ENCODE measurements at places on chromosomes 11 and 22. TPM values are rescaled to one million over a fixed set of nuclear protein-coding genes. Genes with fewer than 3 reads are reported as not detected.

- no peak for DNase-seq
Observed at GRCh38 chr11:122879785-122880184, 2.8 kb upstream of the JHY start.

DNA sequence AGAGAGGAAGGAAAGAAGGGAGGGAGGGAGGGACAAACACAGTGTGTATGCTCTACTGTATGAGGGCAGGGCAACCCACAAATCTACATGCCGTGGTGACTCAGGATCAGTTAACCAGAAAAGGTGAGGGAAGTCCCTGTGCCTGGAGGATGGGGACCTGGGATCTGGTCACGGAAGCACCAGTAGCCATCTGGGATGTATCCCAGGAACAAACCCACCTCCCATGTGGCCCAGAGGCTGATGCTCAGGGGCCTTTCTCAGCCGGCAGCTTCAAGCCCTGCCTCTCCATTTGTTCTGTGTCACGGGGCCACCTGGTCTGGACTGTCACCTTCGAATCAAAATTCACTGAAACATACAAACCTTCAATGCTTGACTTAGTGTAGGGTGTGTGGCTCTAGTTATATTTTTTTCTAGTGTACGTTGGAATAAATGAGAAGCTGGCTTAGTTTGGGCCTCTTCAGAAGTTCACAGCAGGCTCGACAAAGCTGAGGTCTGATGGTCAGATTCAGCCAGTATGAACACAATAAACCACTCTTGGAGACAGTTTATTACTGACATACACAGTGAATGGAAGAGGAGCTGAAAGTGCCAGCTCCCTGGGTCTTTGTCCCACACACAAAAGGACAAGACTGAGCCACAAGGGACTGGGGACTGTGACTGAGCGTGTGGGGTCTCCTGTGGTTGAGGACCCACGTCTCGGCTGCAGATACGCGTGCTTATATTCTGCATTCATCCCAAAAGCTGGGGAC, 23.5 kb upstream of the RTL6 start:
- no peak for DNase-seq

DNA sequence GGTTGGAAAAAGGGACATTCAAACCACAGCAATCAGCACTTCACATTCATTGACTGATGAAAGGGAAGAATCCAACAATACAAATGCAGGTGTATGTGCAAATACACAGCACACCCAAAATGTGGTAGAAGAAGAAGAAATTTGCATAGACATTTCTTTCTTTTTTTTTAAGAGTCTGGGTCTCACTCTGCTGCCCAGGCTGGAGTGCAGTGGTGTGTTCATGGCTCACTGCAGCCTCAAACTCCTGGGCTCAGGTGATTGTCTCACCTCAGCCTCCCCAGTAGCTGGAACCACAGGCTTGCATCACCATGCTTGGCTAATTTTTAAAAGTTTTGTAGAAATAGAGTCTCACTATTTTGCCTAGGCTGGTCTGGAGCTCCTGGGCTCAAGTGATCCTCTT, 21.9 kb downstream of the CARS1 start:
- no peak for DNase-seq

DNA sequence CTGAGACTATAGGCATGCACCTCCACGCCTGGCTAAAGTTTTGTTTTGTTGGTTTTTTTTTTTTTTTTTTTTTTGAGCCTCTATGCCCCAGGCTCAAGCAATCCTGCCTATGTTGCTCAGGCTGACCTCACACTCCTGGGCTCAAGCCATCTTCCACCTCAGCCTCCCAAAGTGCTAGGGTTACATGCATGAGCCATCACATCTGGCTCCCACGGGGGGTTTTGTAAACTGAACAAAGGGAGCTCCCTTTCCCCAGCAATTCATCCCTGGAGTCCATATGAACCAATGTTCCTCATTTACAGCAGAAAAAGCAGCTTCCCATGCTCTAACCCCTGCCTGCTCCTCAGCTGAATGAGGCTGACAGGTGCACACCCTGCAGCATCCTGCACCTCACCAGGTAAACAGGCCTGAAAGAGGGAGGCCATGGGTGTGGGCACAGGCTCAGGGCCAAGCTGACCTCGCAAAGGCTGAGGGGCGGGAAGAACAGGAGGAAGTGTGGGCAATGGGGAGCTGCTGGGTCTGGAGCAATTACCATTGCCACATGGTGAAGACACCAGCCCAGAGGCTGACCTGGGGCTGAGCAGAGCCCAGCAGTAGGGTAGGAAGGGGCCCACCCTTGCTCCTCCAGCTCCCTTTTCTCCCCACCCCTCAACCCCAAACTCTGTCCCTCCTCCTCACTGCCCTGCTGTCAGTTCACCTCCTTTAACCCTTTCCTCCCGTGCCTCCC, 58.2 kb downstream of the RBX1 start:
- DNase-seq, result no peak

DNA sequence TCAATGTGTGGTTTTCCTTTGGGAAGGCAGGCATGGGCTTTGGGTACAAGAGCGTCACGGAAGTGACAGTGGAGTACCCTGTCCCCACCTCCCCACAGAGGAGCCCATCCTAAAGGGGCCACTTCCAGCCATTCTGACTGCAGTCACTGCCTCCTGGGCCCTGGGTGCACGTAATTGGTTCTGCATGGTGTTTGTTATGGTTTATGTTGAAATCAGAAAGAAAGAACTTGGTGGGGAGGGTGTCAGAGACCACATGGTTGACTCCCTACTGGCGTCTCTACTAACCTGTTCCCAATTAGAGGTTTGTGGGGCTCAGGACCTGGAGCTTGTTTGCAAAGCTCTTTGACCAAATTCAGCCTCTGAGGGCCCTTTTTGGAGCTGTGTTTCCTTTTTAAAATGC, 40.8 kb downstream of the RIBC2 start:
- no peak for DNase-seq

DNA sequence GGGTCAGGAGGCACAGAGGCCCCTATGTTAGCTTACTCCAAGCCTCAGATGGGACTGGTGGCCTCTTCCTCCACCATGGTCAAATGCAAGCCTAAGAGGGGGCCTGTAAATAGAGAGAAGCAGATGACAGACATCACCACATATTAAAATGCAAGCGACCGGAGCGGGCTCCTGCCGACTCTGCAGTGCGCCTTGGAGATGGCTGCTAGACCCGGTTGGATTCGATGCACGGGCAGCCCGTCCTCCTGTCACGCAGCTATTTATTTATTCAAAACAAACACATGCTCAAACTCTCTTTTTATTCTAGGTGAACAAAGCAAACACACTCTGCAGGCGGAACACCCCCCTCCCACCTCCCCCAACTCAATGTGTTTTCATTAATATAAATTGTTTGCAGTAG, 208.0 kb downstream of the DSCAML1 start:
- no peak for DNase-seq

GRCh38 chr11:20311444-20311843, 52.1 kb upstream of the HTATIP2 start:
- DNase-seq, result no peak

DNA sequence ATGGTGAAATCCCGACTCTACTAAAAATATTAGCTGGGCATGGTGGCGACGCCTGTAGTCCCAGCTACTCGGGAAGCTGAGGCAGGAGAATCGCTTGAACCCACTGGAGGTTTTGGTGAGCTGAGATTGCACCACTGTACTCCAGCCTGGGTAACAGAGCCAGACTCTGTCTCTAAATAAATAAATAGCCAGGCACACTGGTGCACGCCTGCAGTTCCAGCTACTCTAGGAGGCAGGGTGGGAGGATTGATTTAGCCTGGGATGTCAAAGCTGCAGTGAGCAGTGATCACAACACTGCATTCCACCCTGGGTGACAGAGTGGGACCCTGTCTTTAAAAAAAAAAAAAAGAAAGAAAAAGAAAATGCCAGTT, 17.4 kb downstream of the SUSD2 start:
- DNase-seq, result no peak

GRCh38 chr11:76397383-76397782, 16.3 kb downstream of the GVQW3 start:
- DNase-seq, result no peak

DNA sequence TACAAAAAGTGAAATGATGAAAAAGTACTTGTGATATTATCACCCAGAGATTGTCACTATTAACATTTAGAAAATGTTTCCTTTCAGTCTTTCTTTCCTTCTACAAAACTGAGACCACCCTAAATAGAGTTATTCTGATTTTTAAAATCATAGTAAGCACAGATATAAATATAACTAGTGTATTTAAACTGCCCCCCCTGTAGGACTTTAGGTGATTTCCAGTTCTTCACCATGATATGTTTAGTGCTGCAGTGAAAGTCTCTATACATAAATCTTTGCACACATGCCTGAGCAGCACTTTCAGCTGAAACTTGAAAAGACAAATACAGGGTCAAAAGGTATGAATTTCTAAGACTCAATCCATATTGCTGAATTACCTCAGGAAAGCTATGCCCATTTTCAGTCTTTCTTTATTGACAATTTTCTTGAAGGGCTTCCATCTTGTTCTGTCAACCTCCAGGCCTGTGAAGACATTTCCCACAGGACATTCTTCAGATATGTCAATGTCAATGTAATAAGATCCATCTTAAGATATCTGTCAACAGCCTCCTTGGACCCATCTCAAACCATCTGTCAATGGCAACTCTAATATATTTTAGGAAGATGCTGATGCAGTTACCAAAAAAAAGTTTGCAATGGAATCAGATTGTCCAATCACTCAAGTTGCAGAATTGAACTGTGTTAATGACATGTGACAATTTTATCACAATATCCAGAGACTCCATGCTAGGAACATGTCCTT, 30.8 kb upstream of the LDLRAD3 start:
- no peak for DNase-seq

GRCh38 chr11:103471546-103471945, 362.3 kb downstream of the DYNC2H1 start:
- no peak for DNase-seq

- no peak for DNase-seq
Observed at GRCh38 chr11:88288560-88288959, 49.0 kb downstream of the CTSC start.

DNA sequence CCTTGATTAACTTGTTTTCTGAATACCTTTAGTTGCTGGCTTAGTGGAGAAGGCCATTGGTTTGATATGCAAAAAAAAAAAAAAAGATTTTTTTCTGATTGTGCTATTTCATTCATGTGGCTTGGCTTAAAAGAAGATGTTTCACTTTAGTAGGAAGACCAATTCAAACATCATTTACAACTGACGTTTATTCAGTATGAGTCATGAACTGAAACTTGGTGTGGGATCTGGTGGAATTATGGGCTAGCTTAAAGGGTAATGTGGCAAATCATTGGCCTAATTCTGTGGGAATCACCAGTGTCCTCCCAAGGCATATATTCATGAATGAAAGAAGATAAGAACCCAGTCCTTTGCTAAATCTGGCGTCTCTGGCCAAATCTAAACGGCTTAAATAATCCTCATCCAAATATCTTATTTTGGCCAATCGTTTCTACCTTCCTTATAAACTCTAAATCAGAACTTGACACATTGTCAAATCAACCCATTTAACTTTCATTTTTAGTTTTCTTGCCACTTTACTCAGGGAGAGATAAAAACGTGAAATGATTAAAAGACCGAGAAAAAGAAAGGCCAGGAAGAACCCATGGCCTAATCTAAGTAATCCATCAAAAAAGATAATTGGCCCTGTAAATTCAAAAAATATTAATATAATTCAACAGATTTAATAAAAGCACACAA, 77.0 kb downstream of the DDIAS start:
- no peak for DNase-seq

DNA sequence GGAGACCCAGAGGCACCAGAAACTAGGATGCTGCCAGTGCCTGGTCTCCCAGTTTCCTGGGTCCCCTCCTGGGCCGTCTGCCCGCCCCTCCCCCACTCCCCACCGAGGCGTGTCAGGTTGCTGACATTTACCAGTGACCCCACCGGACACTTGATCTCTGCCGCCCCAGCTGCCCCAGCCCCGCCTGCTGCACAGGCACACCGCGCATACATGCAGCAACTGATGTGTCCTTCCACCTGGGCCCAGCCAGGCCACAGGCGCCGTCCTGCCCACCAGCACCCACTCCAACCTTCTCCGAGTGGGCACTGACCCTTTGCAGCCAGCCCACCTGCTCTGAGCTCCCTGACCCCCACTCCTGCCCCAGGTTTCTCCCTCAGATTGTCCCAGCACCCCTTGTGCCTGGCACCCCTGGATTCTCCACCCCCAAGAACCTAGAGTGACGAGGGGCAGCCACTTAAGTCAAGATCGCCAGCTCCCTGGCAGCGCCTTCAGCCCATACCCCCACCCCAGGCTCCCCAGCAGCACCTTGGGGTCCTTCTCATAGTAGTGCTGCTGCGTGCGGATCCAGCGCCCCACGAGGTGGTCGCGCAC, 548 bp downstream of the PYGM start:
- DNase-seq, result no peak

- no peak for DNase-seq
Observed at GRCh38 chr22:46557736-46558480, 20.5 kb upstream of the CELSR1 start.

GRCh38 chr11:1381793-1382425, 7.8 kb upstream of the BRSK2 start:
- DNase-seq, result no peak

GRCh38 chr11:64969209-64969608, 2.7 kb downstream of the MAJIN start:
- peak; percentile 20 for DNase-seq

DNA sequence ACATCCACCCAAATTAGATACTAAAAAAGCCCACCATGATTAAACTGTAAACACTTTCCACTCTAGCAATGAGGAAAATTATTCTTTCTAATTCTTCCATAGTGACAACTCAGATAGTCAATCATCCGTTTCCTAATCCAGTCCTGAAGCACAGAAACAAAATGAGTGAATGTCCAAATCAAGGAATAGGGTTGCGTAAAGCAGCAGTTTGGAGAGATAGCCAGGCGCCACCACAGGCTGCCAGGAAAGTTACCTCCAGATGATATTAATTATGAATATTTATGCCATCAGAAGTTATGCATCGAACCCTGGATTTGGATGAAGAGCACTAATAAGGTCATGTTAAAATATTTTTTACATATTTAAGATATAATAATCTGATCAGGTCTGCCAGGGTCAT, 63.2 kb downstream of the ETS1 start:
- no peak for DNase-seq

GRCh38 chr11:128310676-128311445, 276.5 kb downstream of the ETS1 start:
- no peak for DNase-seq

The MPZL2 gene
- total RNA-seq, result 80.0 TPM

The CASP5 gene
- total RNA-seq, result 63.1 TPM

The CECR2 gene
- 0.64 TPM for total RNA-seq

The F2 gene
- 0.48 TPM for total RNA-seq

The ART1 gene
- 3.3 TPM for total RNA-seq

The GRIA4 gene
- total RNA-seq, result 2.4 TPM

The NLRX1 gene
- total RNA-seq, result 30.1 TPM

Data from transverse colon (tissue), 4 donors.